ENCODE measurements at places on chromosomes 11 and 22.

DNA sequence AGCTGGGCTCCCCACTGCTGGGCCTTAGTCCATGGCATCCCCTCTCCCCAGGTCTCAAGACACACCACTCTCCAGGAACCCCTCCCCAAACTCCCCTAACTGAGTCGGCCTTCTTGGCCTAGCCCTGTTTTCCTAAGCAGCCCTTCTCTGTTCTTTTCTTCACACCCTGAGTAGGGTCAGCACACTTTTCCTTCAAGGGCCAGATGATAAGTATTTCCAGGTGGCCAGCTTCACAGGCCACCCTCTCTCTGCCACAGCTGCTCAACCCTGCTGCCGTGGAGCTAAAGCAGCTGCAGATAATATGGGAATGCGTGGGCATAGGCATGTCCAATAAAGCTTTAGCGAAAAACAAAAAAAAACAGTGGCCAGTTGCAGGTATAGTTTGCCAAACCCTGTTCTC is 24.1 kb downstream of the DGCR2 start:
- DNase-seq = no peak

DNA sequence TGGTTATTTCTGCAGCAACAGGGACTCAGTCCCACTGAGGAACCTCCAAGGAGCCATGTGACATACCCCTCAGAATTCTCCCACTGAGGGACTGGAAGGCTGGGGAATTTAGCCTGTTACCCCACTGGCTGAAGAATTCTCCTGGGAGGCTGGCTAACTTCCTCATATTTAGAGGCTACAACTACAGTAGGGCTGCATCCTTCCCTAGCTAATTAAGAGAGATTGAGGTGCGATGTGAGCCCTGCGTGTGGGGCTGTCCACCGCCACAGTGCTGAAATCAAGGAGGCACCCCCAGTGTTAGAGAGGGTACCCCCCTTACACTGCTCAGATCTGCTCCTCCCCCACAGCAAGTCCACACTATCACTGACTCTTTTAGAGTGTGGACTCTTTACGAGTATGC is 21.1 kb downstream of the EIF3F start:
- DNase-seq = no peak

GRCh38 chr11:88569342-88569741 is 231.8 kb upstream of the CTSC start:
- DNase-seq = no peak

DNA sequence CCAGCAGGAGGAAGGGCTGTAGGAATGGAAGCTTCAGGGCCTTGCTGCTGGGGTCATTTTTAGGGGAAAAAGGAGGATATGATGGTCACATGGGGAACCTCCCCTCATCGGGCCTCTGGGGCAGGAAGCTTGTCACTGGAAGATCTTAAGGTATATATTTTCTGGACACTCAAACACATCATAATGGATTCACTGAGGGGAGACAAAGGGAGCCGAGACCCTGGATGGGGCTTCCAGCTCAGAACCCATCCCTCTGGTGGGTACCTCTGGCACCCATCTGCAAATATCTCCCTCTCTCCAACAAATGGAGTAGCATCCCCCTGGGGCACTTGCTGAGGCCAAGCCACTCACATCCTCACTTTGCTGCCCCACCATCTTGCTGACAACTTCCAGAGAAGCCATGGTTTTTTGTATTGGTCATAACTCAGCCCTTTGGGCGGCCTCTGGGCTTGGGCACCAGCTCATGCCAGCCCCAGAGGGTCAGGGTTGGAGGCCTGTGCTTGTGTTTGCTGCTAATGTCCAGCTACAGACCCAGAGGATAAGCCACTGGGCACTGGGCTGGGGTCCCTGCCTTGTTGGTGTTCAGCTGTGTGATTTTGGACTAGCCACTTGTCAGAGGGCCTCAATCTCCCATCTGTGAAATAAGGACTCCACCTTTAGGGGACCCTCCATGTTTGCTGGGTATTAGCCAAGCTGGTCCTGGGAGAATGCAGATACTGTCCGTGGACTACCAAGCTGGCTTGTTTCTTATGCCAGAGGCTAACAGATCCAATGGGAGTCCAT is 14.1 kb downstream of the IL10RA start:
- no peak for DNase-seq

DNA sequence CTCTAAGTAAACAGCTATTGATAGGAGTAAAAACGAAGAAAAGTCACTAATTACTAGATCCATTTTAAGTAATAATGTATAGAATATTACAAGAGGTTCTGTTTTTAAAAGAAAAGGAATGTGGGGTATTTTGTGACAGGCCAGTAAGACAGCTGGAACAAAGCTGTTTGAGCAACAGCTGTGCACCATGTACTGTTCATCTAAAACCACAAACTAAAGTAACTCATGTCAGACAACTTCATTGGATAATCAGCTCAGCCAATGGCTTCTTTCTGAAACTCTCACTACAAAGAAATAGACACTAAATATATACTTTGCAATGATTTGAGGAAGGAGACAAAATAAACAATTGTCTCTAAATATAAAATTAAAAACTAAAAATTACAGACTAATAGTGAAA is 16.1 kb downstream of the RRAS2 start:
- DNase-seq = peak; percentile 58

GRCh38 chr11:84902445-84902844 is 724.7 kb downstream of the DLG2 start:
- no peak for DNase-seq

DNA sequence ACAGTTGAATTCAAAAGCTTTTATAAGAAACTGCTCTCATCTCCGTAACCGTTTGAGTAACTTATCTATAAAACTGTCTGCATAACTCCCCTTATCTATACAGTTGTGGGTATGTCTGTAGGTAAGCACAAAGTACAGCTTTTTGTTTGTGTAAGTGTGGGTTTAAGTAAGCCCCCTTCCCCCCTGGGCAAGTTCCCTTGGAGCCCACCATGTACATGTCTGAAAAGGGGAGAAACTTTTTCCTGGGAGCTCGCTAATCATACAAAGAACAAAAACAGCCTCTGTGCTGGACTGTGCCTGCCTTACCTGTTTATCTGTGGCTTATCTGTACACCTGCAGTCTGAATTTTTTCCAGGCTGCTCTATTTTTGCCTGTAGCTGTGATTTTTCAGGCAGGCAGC is 36.3 kb upstream of the TMEM45B start:
- no peak for DNase-seq

DNA sequence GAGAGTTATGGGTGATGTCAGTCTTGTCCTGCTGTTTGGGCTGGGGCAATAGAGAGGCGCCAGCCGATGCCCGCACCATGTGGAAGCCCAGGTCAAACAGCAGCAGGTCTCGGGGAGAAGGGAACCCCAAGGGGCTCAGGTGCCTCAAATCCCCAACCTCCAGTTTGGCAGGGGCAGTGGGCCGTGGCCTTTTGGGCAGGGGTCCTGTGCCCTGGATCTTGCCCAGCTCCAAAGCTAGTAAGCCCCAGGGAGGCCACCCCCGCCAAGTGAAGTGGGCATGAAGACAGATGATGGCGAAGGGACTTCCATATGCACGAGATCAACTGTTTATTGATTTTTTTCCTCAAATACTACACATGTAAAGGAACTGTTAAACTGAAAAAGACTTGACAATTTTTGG is 12.4 kb upstream of the ARFGAP3 start:
- no peak for DNase-seq

DNA sequence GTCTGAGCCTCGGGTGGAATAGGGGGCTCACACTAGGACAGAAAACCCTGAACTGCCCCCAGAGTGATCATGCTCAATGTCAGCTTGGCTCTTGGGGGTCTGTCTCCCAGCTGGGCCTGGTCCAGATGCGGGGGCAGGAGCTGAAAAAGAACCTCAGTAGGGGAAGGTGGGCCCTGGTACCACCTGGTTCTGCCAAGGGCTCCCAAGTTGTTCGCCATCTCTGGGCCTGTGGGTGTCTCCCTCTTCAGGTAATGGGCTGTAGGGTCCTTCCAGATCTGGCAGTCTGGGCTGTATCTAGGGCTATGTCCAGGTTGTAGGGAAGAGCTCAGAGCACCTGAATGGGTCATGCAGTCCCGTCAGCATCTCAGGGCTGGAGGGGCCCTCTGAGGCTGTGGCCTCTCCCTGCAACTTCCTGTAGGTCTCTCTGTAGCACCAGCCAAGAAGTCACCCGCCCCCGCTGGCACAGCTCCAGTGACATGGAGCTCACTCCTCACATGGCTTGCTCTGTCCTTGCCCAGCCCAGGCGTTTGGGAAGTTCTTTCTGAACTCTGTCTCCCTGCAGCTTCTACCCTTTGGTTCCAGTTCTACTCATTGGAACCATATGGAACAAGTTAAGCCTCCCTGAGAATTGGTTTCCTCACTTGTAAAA is 33.0 kb upstream of the SOX10 start:
- no peak for DNase-seq

GRCh38 chr22:42791721-42792452 is 65.2 kb downstream of the ARFGAP3 start:
- DNase-seq = no peak

GRCh38 chr22:11598492-11599440 is 3929.2 kb upstream of the OR11H1 start:
- DNase-seq = no peak

GRCh38 chr11:119282495-119282894 is 34.4 kb downstream of the MCAM start:
- DNase-seq = no peak

- DNase-seq = no peak
These were observed 2.3 kb downstream of the OR51G1 start for GRCh38 chr11:4921796-4922195.

Measured in skeletal muscle cell (primary cell).